Prostate gland (tissue), 2 donors: ENCODE measurements at places on chromosomes 16 and 17.

DNA sequence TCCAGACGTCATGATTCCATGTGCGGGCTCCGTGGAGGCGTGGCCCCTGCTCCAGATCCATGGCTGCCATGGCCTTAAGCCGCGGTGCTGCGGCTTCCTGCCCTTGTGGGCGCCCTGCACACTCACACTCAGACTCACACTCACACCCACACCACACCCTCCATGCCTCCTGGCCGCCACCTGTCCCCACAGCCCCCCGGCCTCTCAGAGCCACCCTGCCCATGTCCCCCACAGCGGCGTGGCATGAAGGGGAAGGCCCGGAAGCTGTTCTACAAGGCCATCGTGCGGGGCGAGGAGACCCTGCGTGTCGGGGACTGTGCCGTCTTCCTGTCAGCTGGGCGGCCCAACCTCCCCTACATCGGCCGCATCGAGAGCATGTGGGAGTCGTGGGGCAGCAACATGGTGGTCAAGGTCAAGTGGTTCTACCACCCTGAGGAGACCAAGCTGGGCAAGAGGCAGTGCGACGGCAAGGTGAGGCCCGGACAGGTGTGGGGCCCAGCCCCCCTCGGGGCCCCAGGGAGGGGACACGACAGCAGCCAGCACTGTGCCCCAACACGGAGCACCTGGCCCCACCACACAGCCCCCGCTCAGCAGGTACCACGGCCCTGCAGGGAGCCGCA lies 50.0 kb downstream of the ACTG1 start:
- no peak for DNase-seq

DNA sequence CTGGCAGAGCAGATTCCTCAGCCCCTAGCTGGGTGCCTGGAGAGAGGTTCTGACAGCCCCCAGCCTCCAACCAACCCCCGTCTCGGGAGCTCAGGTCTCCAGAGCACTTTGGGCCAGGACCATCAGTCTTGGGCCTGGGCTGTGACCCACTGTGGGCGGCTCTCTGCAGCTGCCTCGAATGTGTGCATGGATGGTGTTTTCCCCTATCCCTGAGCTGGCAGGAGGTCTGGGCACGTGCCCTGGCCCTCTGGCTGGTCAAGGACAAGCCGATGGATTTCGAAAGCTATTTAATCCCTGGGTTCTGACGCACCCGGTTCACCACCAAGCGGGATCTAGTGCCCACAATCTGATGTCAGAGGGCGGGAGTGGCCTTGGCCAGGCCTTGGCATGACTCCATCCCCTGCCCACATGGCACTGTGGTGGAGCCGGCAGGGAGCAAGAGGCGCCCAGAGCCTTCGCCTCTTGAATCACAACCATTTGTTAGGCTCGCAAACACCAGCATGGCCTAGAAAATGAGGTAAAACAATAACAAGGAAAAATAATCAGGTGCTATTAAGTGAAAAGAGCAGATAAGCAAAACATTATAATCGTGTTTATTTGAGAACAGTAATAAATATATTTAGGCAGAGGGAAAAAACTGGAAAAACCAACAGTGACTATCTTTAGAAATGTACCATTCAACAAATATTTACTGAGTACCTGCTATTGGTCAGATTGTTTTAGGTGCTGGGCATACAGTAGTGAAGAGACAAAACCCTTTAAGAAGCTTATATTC lies 69.3 kb upstream of the TOB1 start:
- DNase-seq = no peak

GRCh38 chr16:71676236-71676635 lies 48.3 kb downstream of the PHLPP2 start:
- DNase-seq = no peak

DNA sequence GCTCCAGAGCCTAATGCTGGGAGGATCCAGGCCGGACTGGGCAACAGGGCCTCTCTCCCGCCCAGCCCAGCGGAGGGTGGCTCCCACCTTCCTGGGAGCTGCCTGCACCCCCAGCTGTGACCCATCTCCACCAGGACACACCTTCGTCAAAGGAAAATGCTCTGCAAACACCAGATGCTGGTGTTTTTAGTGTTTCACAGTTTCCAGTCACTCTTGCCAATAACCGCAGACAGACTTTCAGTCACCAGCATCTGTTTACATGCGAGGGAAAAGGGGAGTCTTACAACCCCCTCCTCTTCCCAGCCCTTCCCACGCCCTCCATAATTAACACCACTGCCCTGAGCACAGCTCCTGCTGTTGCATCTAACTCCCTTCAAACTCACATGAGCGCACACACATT lies 25.3 kb downstream of the KLHDC4 start:
- no peak for DNase-seq

- no peak for DNase-seq
These were observed 125.1 kb downstream of the SLC39A11 start for GRCh38 chr17:72967277-72967970.

DNA sequence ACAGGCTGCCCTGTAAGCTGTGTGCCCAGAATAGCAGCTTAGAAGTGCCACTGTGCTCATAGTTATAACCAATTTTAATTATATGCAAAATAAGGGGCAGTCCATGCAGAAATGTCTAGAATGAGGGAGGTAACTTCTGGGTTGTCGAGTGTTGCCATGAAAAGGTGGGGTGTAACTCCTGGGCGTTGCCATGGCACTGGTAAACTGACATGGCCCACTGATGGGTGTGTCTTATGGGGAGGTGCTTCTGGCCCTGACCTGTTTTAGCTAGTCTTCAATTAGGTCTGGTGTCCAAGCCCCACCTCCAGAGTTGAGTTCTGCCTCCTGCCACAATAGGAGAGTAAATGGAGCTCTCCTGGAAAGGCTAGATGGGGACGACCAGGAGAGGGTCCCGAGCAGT lies 120.6 kb downstream of the SALL1 start:
- no peak for DNase-seq

DNA sequence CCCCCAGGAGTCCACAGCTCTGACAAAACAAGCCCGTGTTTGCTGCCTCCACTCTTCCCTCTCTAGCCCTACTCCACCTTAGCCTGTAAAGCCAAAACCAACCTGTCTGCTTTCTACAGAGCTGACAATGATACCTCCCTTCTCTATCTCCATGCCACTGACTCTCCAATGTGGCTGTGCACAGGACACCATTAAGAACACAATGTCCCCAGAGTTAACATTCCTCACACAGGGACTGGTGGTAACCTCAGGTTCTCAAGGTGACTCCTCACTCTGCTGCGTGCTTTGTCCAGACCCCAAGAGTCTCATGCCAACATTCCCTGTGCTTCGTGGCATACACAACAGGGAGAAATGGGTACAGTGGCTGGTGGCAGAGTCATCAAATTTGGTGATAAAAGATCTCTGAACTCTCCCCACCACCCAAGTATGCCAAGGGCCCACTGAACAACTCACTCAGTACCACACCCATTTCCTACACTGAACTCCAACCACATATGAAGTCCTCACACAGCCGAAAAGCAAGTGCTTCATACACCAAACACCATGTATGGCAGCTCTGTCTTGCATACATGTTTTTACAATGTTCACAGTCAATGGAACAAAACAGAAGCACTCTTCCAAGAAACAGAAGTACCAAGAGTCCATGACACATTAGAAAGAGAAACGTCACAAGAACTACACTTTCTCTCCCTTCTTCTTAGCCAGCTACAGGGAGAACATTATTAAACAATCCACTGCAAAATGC lies 21.1 kb downstream of the CSNK2A2 start:
- no peak for DNase-seq

- DNase-seq = no peak
These were observed 247.4 kb downstream of the PRKCA start for GRCh38 chr17:66549731-66550207.

- peak; percentile 88 for DNase-seq
These were observed 14.3 kb downstream of the JUP start for GRCh38 chr17:41772218-41772585.

DNA sequence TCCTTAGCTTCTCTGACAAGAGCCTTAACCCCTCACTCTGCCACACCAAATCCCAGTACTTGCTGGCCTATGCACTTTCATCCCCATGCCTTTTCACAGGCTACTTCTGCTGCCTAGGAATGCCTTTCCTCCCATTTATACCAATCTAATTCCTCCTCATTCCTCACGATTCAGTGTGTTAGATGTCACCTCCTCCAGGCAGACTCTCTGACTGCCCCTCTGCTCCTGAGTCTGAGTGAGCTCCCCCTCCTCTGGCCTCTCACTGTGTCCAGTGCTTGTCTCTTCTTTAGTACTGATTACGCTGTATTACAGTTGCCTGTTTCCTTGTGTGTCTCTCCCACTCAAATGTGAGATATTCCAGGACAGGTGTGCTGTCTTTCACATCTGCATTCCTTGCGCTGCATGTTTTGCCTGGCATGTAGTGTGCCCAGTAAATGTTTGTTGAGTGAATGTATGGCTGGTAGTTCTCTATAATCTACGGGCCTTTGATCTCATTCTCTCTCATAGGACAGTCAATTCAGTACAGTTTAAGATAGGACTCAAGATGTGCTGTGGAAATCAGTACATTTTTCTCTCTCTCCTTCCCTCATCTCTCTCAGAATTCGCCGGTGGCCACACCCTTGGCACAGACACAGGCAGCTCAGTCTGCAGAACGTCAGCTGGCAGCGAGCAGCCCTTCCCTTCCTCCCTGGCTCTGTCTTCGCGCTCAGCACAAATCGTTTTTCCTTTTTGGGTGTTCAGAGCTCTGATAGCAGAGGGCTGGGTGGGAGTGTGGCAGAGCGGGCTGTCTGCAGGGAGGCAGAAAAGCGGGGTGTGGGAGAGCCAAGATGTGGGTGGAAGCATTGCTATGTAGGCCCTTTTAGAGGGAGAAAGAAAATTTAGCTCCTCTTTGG lies 18.5 kb downstream of the ARL4D start:
- DNase-seq = peak; percentile 61
